ENCODE measurements at places on chromosomes 5 and 9. TPM values are rescaled to one million over a fixed set of nuclear protein-coding genes. Genes with fewer than 3 reads are reported as not detected.

DNA sequence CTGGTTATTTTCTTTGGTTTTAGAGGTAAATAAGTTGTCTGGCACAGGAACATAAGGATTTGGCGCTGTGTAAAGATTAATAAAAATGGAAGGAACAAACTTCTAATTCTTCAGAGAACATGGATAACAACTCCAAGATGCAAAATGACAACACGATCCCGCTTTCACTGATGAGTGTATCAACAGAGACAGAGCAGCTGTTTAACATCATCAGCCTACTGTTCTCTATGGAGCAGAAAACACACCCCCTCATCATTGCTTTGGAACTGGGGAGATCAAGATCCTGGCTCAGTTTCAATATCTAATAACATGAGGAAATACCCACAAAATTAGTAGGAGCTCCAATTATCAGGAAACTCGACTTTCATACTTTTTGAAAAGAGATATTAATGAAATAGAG is 8.3 kb upstream of the GAS1 start:
- no peak for DNase-seq

Gene FAM153A
- 0.66 TPM for polyA plus RNA-seq

GRCh38 chr5:6907320-6907918 is 194.2 kb downstream of the TENT4A start:
- DNase-seq = no peak

Gene SLC36A2
- 0.03 TPM for polyA plus RNA-seq

DNA sequence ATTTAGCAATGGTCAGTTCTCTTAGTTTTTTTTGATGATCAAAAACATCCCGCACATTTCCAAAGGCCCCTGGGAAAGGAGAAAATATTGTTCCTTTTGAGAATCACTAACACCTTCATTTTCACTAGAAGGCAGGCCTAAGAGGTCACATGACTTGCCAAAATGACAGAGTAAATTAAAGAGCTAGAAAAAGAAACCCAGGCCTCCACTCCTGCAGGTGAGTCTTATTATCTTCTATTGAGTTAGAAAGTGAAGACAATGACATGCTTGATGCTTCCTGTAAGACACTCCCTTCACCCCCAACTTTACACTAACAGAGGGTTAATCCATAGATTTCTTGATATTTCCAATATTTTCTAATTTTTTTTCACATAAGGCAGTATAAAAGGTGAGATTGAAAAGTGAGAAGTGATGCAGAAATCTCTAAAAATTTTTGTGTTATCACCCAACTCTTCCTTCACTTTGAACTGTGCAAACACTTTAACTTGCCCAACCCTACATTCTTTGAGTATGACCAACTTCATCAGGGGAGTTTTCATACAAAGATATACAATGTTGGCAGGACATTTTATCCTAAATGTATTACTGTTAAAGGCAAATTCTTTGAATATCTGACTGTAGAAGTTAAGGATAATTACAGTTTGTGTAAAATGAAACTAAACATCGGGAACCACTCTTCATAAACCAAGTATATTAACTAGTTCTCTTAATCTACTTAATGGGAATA is 57.1 kb downstream of the SUB1 start:
- DNase-seq = no peak

Gene C8G
- 1.2 TPM for polyA plus RNA-seq

DNA sequence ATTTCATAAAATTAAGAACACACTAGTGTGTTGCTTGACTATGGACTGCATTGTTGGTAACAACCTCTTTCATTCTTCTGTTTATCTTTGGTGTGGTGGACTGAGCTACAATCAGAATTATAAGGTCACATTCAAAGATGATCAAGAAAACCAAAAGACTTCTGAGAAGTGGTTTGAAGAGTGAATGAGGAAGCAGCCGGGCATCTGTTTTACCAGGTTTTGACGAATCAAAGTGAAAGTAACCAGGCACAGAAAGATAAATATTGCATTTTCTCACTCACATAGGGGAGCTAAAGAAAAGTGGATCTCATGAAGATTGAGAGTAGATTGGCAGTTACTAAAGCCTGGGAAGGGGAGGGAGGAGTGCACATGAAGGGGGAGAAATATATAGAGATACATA is 589.1 kb downstream of the ZNF608 start:
- DNase-seq = no peak
